ENCODE measurements at places on chromosomes 7 and 10. TPM values are rescaled to one million over a fixed set of nuclear protein-coding genes. Genes with fewer than 3 reads are reported as not detected.
A peak's percentile ranks its signal among the peaks of the same experiment; 100 is the strongest.

The PLAC9 gene
- not detected for total RNA-seq

DNA sequence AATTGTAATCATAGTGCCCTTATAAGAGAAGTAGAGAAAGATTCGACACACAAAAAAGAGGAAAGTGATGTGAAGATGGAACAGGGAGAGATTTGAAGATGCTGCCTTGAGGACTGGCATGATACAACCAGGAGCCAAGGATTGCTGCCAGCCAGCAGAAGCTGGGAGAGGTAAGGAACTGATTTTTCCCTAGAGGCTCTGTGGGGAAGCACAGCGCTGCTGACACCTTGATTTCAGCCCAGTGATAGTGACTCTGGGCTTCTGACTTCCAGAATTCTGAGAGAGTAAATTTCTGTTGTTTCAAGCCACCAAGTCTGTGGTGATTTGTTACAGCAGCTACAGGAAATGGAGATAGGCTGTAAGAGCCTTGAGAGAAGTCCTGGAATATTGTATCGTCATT is 98.2 kb downstream of the RAB11FIP2 start:
- no peak for DNase-seq

DNA sequence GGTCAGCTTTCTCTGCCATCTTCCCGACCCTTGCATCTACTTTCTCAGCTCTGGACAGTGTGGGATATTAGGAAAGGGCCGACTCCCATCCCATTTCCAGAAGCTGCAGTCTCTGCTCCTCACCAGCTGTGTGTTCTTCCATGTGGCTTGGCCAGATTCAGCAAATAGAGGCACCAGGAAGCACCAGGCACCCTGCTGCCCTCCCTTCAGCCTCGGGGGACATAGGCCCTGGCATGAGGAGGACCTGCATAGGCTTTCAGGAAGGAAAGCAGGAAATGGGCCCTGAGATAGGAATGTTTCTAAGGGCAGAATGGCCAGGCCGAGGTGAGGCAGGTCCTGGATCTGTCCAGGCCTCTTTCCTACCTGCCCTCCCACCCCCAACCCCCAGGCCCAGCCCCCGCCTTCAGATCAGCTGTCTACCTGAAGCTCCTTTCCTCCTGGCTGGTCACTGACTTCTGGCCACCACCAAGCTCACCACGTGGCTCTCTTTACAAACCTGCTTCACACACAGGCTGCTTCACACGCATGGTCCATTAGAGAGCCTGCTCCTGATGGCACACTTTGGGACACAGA is 27.5 kb upstream of the PURB start:
- peak; percentile 10 for DNase-seq

- peak; percentile 97 for DNase-seq
These were observed at the start of gene ZNF503 for GRCh38 chr10:75401569-75402485. Gene ZNF503, minus strand, starts transcription at chr10:75401764. Its CDS starts 345 bp downstream, at chr10:75401419.

The CD36 gene
- total RNA-seq = 9.4 TPM

DNA sequence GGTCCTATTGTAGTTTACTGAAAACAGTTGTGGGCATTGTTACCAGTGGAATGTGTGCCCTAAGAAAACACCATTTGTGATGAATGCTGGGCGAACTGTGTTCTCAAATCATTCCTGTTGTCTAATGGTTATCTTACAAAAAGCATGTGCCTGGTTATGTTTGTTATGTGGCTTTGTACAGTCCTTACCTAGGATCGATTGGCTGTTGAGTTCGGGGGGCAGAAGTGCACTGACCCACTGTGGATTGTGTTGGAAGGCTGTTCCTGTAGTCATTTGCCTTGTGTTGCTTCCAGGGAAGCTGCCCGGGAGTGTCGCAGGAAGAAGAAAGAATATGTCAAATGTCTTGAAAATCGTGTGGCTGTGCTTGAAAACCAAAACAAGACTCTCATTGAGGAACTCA is 84.3 kb downstream of the CREM start:
- DNase-seq = no peak

The LLCFC1 gene
- total RNA-seq = not detected

DNA sequence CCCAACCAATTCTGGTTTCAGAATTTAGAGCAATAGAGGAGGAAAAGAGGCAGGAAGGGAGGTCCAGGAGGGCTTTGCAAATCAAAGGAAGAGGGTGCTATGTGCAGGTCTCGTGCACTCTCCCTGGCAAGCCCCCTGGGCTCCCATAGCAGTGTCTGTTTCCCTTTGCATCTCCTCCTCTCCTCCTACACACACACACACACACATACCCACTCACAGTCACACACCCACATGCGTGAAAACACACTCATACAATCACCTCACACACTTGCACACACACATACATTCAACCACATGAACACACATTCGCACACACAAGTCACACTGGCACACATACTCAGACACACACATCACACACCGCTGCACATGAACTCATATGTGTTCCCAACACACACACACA is 105.3 kb downstream of the OAT start:
- no peak for DNase-seq

- DNase-seq = peak; percentile 4
These were observed 175.4 kb downstream of the SORCS3 start for GRCh38 chr10:104816501-104816900.

DNA sequence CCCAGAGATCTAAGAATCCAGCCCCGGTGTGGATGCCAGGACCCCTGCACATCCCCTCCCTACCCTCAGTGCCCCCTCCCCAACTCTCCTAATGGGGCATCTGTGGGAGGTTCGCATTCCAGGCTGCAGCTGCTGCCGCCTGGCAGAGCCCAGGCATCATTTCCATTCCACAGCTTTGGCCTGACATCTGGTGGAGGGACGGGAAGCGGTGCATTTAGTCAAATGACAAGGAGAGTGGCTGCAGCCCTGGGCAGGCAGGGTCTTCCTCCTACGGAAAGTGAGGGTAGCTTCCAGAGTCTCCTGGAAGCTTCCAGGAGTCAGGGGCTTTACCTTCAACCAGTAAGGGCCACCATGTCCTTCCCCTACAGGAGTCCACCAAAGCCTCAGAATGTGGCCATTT is 30.8 kb downstream of the PRLHR start:
- peak; percentile 19 for DNase-seq

GRCh38 chr10:34514290-34514689 is 300.8 kb downstream of the PARD3 start:
- no peak for DNase-seq

The EN2 gene
- not detected for total RNA-seq

The FAM241B gene
- total RNA-seq = 1.9 TPM

GRCh38 chr7:159188011-159188410 is 43.3 kb upstream of the VIPR2 start:
- no peak for DNase-seq

The LIPK gene
- not detected for total RNA-seq
